Stimulated activated CD4-positive, alpha-beta T cell treated with anti-CD3 and anti-CD28 coated beads, TNF-alpha, amount 100 ng/mL, for 1 hour (primary cell): ENCODE measurements at places on chromosomes 7 and 10.

- DNase-seq: no peak
These were observed 67.8 kb downstream of the CPVL start for GRCh38 chr7:29078311-29079260.

DNA sequence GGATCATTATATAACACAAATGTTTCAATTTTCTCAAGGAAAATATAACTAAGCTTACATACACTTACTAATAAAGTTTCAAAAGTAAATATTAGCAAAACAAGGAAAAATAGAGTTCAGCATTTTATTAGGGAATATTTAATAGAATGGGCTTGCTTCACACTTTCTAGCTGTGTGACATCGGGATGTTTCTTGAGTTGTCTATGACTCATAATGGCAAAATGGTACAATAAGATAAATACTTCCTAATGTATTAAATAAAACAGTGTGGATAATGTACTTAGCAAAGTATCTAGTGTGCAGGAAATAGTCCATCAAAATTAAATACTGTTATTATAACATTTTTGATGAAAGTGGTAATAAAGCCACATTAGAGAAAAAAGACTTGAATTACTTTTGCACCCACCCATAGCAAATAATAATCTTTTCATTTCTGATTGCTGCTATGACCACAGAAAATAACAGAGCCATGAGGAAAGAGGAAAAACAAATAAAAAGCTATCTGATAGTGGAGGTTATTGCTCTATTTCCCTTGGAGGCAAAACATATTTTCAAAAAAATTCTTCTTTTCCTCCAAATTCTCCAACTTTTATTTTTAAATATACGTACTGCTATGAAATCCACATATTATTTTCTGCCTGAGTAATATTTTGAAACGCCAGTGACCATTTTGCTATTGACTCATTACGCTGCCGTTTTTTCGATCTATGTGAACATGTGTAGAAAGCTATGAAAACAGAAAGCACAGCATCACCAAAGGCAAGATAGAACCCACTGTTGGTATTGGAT lies 272.9 kb upstream of the KLF6 start:
- DNase-seq: no peak

DNA sequence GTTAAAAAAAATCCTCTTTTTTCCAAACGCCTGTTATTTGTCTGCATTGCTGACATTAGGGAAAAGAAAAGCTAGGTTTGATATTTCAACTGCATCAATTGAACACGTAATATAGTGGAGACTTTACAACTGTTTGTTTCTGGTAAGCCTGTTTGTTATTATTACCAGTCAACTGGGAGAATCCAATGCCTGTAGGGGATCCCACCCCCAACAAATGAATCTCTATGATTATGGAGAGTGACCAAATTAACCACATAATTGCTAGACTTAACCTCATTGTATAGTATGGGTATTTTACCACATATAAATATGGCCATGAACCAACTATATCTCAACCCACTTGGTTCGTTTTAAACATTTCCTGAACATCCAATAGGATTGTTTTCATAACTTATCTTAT lies 216.1 kb downstream of the TWIST1 start:
- no peak for DNase-seq

GRCh38 chr10:127826154-127826725 lies 66.5 kb downstream of the CLRN3 start:
- no peak for DNase-seq

DNA sequence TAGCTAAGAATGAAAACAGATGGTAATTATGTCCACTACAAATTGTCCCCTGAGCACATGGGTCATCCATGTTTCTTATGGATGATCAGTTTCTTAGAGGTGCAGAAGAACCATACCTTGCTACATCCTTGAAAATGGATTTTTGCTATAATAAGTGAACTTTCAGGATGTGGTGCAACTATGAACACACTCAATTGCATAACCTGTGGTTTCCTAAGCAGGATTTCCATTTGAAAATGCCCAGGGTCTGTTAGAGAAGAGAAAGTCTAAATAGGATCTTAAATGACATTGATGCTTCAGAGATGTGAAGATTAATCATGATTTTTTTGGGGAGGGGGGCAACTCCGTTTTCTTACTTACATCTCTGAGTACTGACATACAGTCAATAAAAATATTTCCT lies 39.6 kb upstream of the CACNB2 start:
- DNase-seq: no peak

DNA sequence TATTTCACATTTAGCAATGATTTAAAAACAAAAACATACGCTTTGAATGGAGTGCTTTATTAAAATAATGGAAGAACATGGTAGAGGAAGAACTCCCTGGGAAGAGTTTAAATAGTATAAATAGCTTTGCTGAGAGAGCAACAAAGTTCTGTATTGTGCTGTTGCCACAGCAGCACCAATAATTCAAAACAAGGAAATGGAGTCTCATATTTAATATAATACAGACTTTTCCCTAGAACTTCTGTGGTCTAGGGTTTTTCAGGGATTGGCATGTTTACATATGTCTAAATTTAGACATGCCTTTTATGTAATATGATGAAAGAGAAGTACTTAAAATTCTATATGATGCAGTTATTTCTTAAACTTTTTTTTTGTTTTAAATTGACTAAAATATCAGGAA lies 217.2 kb upstream of the HDAC9 start:
- no peak for DNase-seq

GRCh38 chr7:130956417-130957136 lies 222.6 kb upstream of the KLF14 start:
- no peak for DNase-seq

- DNase-seq: no peak
These were observed 110.6 kb downstream of the TCERG1L start for GRCh38 chr10:131200856-131201470.

DNA sequence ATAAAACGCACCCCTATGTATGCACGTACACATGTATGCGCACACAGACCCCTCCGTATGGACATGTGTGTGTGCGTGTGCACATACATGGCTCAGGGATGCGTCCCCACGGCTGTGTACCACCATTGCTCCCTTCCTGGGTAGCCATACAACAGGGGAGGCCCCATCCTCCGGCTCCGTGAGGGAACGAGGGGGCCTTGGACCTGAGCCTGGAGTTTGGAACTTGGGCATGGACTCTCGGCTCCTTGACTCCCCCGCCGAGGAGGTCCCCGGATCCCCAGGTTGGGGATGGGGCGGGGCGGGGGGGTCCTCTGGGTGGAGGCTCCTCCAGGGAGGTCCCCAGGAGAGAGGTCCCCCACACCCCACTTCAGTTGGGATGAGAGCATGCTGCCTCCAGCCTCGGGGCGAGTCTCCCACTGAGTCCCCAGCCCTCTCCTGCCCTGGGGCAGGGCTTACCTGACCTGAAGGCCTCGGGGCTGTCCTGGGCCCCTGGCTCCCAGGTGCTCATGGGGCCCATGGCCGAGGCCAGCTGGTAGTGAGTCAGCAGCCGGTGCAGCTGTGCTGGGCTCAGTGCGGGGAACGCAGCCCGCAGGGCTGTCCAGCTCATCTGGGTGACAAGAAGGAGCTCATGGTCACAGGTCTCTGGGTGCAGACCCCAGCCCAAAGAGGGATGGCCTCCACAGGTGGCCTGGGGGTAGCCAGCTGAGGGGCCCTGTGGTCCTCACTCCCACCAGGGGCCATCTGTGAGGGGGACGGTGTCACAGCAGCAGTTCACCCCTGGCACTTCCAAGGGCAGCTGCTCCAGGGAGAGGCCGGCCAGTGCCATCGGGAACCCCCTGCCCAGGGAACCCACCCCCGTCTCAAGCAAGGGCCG lies 29.9 kb downstream of the AP5Z1 start:
- no peak for DNase-seq

DNA sequence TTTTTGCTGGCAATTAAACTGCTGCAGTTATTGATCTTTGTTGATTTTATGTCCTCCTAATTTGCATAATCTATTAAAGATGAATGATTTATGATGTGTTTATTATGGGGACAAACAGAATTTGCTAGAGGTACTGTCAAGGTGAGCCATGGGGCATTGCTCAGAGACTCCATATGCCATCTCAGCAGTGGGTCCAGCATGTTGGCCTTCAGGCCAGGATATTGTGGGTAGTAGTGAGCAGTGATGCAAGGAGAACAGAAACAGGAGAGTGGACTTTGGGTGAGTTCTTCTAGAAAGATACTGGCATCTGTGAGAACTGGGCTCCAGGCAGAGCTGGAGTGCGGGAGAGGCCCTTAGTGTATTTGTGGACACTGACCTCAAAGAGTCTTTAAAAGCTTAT lies 65.9 kb downstream of the PAX2 start:
- DNase-seq: no peak

- DNase-seq: no peak
These were observed 123.8 kb downstream of the SEMA3A start for GRCh38 chr7:84070770-84071169.

GRCh38 chr7:2884161-2884560 lies 40.1 kb upstream of the GNA12 start:
- DNase-seq: no peak
